ENCODE measurements at places on chromosomes 16 and 17.
A peak's percentile ranks its signal among the peaks of the same experiment; 100 is the strongest.

DNA sequence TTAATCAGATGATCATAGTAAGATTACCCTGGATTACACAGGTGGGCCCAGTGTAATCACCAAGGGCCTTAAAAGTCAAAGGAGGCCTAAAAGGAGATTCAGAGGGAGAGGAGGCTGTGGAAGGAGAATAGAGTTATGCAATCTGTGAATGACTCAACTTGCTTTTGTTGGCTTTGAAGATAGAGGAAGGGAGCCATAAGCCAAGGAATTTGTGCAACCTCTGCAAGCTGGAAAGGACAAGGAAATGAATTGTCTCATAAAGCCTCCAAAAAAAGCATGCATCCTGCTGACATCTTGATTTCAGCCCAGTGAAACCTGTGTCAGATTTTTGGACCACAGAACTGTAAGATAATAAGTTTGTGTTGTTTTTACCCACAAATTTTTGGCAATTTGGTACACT, 109.6 kb downstream of the CNTNAP4 start:
- peak; percentile 44 for DNase-seq

GRCh38 chr16:69319381-69319780, 8.2 kb downstream of the VPS4A start:
- no peak for DNase-seq

GRCh38 chr16:50673496-50674275, 7.4 kb downstream of the SNX20 start:
- DNase-seq = no peak

DNA sequence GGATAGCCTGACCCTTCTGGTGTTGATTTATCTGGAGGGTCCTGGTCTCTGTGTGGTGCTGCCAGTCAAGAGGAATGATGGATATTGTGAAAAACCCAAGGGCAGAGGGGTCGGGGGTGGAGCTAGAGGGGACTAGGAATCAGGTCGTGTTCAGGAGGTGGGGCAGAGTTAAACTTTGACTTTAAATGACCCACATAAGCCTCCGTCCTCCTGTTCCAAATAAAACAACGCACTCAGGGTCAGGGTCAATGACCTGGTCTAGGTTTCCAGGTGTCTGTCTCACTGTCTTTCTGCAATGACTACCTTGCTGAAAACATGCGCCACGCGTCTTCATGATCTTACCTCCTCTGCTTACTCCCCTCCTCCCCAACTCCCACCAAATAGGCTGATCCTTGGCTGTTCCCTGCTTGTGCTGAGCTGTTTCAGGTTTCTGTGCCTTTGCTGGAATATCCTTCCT, 14.7 kb downstream of the AOC3 start:
- no peak for DNase-seq

DNA sequence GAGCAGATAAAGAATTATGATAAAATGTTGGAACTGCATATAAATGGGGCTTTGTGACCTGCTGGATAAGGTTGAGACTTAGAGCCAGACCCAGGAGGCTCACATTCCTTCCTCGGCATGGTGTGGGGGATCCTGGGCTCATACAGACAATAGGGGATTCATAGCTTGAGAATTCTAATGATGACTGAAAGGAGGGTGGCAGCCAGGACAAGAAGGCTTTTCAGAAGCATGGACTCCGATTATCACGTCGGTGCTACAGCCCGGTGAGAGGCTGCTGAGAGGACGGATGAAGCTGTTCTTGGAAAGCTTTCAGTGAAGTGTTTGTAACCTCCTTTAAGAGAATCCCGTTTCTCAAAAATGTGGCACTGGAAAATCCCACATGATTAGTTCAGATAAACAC, 167.2 kb downstream of the ANKFN1 start:
- no peak for DNase-seq

- DNase-seq = no peak
Measured at GRCh38 chr17:17041018-17041521, 1.2 kb upstream of the MPRIP start.

- DNase-seq = no peak
Measured at GRCh38 chr16:23343643-23344612, 41.8 kb downstream of the SCNN1B start.

DNA sequence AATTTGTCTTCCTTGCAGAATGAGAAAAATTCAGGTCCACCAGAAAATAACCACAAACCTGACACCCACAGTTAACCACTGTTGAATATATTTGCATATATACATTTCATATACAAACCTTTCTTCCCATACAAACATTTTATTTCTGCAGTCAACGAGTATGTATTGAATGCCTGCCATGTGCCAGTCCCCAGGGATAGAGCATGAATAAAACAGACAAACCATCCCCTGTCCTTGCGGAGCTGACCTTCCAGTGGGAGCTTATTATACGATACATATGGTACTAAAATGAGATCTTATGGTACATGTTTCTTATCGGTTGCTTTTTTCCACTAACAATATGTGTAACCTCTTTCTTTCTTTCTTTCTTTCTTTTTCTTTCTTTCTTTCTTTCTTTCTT, 116.7 kb downstream of the PITPNC1 start:
- no peak for DNase-seq

DNA sequence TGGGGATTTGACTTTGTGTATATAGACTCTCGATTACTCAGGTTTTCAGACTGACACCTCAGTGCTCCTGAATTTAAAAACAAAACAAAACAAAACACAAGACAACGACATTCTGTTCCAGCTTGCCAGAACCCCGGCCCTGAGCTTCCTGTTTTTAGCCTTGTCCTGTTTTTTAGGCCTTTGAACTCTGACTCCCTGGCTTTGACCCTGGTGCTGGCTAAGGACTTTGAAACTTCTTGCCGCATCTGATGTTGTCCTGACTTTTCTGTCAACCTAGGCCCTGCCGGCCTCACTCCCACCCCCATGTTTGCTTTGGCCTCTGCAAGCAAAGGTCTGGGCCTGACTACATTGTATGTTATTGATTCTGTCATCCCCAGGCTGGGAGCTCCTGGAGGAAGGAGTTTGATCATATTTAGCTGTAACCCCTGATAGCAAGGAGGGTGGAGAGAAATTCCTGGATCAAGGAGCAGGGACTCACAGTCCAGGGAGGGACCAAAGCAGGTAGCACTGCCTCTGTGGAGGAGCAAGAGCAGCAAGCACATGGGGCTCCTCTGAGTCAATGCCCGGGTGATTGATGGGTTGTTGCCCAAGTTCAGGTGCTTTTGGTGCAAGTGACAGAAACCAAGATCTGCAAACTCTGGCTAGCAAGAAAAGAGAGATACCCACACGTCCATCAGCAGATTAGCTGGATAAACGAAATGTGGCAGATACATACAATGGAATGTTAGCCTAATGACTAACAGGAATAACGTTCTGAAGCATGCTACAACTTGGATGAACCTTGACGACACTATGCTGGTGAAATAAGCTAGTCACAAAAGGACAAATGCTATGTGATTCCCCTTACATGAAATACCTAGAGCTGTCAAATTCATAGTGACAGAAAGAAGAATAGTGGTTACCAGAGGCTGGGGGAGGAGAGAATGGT, 7.7 kb downstream of the CCL16 start:
- DNase-seq = peak; percentile 9

DNA sequence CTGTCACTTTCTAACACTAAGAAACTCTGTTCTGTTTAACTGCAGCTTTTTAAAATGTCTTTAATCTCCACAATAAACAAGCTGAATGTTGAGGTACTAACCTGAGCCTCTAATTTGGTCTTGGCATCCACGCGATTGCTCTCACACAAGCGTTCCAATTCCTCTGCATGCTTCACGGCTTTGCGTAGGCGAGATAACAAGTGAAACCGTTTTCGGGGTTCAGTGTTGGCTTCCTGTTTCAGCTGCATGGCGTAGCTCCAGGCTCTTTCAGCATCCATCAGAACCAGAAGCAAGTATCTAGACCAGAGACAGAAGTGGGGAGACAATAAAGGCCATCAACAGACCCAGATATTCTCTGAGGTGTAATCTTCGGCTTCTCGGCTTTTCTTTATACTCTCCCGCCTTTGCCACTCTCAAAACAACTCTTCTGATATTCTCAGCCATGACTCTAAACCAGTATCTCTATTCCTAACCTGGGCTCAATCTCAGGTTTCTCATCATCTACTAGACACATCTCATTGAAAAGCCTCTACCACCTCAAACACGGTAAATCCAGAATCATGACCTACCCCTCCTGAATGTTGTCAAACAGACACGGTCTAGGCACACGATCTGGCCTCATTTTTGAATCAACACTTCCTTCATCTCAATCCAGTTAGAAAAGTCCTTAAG, 8.3 kb downstream of the SRP68 start:
- DNase-seq = no peak

GRCh38 chr17:77607606-77608005, 350.9 kb upstream of the TNRC6C start:
- no peak for DNase-seq

DNA sequence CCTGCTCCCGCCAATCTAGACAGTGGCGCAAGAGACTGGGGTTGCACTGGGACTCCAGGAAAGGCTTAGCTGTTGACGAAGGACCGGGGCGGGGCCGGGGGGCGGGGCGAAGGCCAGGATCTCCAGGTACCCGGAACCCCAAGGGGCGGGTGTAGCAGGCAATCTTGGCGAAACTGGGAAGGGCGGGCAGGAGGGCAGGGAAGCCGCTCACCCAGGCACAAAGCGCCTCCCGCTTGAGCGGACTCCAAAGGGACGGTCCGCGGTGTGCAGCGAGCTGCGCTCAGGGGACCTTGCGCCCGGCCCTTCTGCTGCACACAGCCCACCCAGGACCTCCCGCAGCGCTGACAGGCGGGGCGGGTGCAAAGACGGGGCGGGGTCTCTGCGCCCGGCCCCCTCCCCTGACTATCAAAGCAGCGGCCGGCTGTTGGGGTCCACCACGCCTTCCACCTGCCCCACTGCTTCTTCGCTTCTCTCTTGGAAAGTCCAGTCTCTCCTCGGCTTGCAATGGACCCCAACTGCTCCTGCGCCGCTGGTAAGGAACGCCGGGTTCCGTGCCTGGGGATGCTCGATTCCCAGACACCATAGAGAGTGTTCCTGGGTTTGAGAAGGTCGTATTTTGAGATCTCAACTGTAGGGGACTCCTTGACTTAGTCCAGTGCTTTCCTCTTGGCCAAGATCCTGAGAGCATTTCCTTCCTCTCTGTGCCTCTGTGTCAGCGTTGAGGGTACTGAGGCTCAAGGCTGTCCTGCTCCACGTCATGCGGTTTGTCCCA, at the start of gene MT1F:
Gene MT1F, plus strand, starts transcription at position 405 of the 772 bp plus-strand sequence. Its CDS starts 100 bp downstream, at position 505.
- no peak for DNase-seq

GRCh38 chr17:72158895-72159885, 38.4 kb downstream of the SOX9 start:
- no peak for DNase-seq

DNA sequence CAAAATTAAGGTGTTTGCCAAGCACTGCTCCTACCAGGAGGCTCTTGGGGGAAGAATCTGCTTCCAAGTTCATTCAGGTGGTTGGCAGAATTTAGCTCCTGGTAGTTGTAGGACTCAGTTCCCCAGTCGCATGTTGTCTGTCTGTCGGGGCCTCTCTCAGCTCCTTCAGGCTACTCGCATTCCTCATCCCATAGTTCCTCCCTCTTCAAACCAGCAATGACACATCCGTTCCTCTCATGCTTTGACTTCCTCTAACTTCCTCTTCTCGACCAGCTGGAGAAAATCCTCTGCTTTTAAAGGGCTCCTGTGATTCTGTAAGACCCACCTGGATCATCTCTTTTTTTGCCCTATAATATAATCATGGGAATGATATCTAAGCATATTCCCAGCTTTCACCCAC, 108.1 kb downstream of the PMP22 start:
- no peak for DNase-seq

DNA sequence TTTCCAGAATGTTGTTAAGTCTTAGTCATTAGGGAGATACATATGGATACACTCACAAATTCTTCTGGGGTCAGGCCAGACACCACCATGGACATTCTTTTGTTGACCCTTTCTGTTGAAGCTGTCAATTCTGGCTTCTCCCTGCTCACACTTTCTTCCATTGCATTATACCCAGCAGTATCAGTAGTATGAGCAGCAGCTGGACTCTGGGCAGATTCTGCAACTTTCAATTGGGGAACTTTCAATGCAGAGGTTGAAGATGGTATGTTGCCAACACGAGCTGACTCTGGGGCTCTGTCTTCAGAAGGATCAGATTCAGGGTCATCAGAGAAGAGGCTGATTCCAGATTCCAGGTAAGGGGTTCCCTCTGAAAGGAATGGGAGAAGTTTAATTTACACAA, 45.8 kb downstream of the RND2 start:
- DNase-seq = no peak

GRCh38 chr17:18033442-18034099, 5.4 kb downstream of the ATPAF2 start:
- DNase-seq = peak; percentile 85

- no peak for DNase-seq
Measured at GRCh38 chr17:2057175-2057759, 2.4 kb downstream of the HIC1 start.

- DNase-seq = no peak
Measured at GRCh38 chr17:62597920-62598319, 29.6 kb upstream of the MRC2 start.

DNA sequence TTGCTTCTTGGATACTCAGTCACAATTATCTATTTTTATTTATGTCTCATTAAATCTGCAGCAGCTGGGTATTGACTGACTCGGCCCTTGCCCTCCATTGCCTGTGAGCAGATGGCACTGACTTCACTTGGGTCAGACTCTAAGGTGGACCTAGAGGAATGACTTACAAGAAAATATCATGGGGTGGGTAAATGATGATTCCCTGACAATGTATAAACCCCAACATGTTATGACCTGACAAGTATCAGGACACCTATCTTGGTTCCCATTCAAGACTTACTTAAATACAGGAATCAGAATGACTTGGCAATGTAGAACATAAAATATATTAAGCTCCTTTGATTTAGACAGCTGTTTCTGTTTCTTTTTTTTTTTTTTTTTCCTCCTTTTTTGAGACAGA, 953.5 kb downstream of the CDH11 start:
- DNase-seq = no peak

- no peak for DNase-seq
Measured at GRCh38 chr17:73870068-73870467, 225.8 kb upstream of the SDK2 start.

DNA sequence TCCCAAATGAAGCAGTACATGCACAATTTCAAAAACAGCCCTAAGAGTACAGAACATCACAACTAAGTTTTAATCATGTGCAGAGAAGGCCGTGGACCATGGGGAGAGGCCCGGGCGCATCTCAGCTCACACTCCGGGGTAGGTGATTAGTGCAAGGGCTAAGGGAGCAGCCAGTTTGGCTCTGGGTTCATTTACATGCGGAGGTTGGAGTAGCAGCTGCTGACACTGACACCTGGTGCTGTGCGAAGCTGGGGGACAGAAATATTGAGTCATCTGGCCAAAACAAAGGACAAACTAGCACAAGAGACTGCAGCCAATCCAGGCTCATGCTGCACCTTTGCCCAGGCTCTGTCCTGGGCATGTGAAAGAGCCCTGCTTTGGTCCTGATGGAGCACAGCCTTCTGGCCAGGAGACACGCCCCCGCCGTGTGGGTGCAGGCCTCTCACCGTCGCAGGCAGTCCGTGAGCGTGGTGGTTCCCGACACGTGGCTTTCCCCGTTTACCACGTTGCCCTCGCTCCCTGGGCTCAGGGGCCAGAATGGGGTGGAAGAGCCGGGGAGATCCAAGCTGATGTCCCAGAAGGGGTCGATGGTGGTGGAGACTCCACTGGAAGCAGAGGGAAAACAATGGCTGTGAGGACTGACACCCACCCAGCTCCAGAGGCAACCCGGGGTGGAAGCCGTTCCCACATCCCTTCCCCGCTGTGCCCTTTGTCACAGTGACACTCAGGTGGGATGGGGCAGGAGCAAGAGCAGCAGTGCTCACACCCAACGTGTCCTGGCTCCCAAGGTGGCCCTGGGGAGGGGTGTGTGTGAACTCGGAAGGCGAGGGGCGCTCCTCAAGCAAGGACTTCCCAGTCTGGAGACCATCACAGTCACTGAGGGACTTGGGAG, 31.9 kb downstream of the USP22 start:
- DNase-seq = no peak

GRCh38 chr17:19938736-19939135, 38.9 kb downstream of the AKAP10 start:
- DNase-seq = no peak

Data from astrocyte of the spinal cord (primary cell).